HepG2 (cell line): ENCODE measurements at places on chromosomes 3 and 15.
A peak's percentile ranks its signal among the peaks of the same experiment; 100 is the strongest.

DNA sequence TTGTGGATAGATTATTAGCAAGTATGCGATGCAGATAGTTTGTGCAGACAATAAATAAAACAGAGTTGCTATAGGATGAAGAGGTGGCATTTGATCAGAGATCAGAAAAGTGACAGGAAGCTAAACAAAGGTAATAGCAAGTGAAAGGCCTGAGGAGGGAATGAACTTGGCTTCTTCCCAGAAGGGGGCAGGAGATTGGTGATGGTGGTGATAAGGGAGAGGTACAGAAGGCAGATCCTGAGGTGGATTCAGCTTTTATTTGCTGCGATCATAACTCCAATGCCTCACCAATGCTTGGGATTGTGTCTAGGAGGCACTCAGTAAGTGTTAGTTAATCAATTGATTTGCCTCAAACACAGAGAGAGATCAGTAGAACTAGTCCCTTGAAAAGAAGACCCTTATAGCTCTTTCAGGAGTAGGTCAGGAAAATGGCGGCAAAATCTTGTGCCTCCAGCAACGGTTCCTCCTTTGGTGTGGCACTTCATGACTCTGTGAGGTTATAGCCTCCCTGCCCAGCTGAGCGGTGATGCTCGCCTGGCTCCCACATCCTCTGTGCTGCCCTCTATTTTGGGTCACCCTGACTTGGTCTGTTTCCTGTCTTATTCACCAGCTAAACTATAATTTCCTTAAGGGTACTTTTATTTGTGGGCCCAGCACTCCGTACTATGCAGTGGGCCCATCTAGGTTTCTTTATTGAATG, 37.5 kb downstream of the TGFBR2 start:
- no peak for DNase-seq

DNA sequence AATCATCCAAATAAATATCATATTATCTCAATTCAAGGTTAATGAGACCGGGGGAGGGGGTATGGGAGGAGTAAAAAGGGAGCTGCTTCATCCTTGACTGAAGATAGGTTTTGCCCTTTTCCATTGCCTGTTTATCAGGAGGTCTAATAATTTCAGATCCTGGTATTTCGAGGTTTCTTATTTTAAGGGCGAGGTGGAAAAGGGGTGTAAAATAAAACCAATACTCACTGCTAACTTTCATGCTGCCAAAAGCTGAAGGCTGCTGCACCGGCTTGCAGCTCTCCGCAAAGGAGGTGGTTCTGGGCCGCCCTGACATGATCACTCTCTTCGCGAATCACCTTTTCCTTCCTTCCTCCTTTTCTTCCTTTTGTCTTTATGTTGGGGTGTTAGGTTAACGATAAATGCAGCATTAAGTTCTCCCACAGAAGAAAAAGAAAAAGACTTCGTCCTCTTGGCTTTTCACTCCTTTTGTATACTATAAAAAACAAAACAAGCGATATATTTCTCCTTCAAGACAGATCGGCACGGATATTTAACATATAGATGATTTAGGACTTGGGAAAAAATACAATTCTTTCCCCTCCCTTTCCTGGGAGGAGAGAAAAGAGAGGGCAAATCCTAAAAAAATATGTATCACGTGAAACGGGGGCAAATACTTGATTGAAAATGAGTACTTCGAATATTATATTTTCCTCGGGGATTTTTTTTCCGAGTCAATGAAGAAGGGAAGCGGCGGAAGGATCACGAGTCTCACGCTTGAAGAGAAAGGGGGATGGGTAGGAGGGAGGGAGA, 932 bp downstream of the GSK3B start:
- no peak for DNase-seq

DNA sequence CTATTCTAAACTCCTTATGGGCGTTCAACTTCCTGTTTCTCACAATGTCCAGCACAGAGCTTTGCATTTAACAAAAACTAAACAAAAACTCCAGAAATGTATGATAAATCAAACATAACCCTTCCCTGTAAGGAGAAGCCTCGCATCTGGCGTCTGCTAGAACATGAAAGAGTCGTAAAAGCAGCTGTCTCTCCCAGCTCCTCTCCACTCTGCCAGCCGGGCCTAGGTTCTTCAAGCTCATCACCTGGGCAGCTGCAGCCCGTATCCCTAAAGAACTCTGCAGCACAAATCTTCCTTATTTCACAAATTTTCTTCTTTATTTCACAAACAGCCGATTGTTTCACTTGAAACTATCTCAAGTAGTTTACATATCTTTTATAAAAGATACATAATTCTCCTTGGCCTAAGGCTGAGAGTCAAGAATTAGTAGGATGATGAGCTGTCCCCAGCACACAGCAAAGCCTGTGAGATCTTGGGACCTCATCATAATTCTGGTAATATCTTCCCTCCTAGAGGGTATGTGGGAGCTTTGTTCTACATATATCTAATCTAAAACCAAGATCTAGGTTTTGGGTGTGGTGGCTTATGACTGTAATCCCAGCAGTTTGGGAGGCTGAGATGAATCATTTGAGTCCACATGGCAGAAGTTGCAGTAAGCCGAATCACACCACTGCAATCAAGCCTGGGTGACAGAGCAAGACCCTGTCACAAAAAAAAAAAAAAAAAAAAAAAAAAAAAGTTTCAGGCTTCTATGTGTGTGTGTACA, 35.3 kb downstream of the ANXA2 start:
- DNase-seq = peak; percentile 11

GRCh38 chr3:197750396-197750831, 731 bp downstream of the FYTTD1 start:
- DNase-seq = no peak

GRCh38 chr3:197125636-197126035, 96.0 kb upstream of the MELTF start:
- no peak for DNase-seq

DNA sequence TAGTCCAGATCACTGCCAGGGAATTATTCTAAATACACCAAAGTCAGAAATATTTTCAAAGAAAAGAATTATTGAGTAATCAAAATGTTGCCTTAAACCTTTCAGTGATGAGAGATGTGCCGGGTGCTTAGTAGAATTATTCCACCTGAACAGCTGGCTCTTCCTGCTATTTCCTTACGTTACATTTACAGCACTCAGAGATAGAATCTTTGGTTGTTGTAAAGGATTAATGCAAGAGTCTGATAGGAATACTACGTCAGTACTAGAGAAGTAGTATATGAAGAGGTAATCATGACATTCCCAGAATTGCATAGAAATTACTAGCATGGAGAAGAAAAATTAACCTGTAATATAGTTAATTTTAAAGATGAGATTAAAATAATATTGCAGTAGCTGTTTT, 50.9 kb upstream of the ZDHHC23 start:
- DNase-seq = no peak
